Bronchial smooth muscle cell (primary cell): ENCODE measurements at places on chromosomes 7 and 10. TPM values are rescaled to one million over a fixed set of nuclear protein-coding genes. Genes with fewer than 3 reads are reported as not detected.

Gene GHRHR
- total RNA-seq = not detected in 2 replicates

Gene FRMPD2
- under 0.01 TPM in 1 of 2 replicates, not detected in the other for total RNA-seq

Gene STARD3NL
- 47.0 and 60.8 TPM in 2 replicates for total RNA-seq

Gene CHST3
- total RNA-seq = 13.4 and 16.9 TPM in 2 replicates

Gene STEAP1B
- total RNA-seq = 13.8 and 21.0 TPM in 2 replicates

Gene LIPN
- total RNA-seq = not detected in 2 replicates

Gene PDE1C
- total RNA-seq = 0.09 and 0.16 TPM in 2 replicates

Gene SH3PXD2A
- total RNA-seq = 12.0 and 17.3 TPM in 2 replicates

Gene ANK3
- total RNA-seq = 2.5 and 3.2 TPM in 2 replicates

Gene WDR11
- 57.2 and 61.6 TPM in 2 replicates for total RNA-seq

Gene LIMK1
- 37.7 and 38.8 TPM in 2 replicates for total RNA-seq

Gene LRRN3
- total RNA-seq = 1.4 and 2.1 TPM in 2 replicates

Gene PKD2L1
- total RNA-seq = not detected in 2 replicates

Gene AKR1C4
- total RNA-seq = not detected in 2 replicates
